Glutamatergic neuron (in vitro differentiated cells): ENCODE measurements at places on chromosomes 13 and 19. TPM values are rescaled to one million over a fixed set of nuclear protein-coding genes. Genes with fewer than 3 reads are reported as not detected.

- peak; percentile 17 for DNase-seq
- H3K4me1 ChIP-seq, result peaks cover 20% of the 10 kb centered on the region
- H3K27me3 ChIP-seq, result peaks cover 14% of the 10 kb centered on the region
- peak overlapping the region; percentile 91 for H3K27ac ChIP-seq
Measured at GRCh38 chr13:48975101-48975855, 434 bp upstream of the FNDC3A start.

Gene CEACAM3
- total RNA-seq, result not detected

Gene HRC
- total RNA-seq, result 26.6 TPM

GRCh38 chr13:98014766-98015165, 61.3 kb downstream of the IPO5 start:
- H3K4me1 ChIP-seq, result no peaks in the 10 kb centered on the region
- no peak overlapping the region for H3K4me3 ChIP-seq
- DNase-seq, result no peak

- no peak overlapping the region for H3K27ac ChIP-seq
- peaks cover 1% of the 10 kb centered on the region for H3K27me3 ChIP-seq
- DNase-seq, result no peak
- no peaks in the 10 kb centered on the region for H3K4me1 ChIP-seq
Measured at GRCh38 chr13:41267106-41267505, 3.7 kb upstream of the MTRF1 start.

DNA sequence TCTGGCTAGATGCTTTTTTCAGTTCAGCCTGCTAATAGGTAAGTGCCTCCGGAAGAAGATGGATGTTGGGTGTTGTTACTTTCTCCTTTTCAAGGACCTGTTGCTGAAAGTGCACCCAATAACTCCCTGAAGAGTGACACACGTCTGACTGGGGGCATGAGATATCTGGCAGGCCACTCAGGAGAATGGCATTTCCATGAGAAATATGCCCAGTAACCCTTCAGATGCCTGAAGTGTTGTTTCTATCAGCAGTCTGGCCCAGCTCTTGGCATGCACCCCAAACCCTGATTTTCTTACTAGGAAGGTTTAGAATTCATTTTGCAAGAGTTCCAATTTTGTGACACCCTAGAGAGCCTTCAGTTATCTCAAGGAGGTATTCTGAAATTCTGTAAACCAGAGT, 71.5 kb downstream of the ARHGAP35 start:
- DNase-seq, result no peak
- no peak overlapping the region for H3K27ac ChIP-seq
- peaks cover 2% of the 10 kb centered on the region for H3K27me3 ChIP-seq
- H3K4me3 ChIP-seq, result no peak overlapping the region
- peaks cover 16% of the 10 kb centered on the region for H3K4me1 ChIP-seq
- no peaks in the 10 kb centered on the region for H3K36me3 ChIP-seq

GRCh38 chr19:53962887-53963431, at the start of gene CACNG8:
Gene CACNG8, plus strand, starts transcription at chr19:53962937.
- peak within 1 kb of the TSS; percentile 66 for H3K4me3 ChIP-seq
- DNase-seq, result no peak
- H3K36me3 ChIP-seq, result peaks cover 5% of the 10 kb centered on the region
- H3K27me3 ChIP-seq, result peaks cover 21% of the 10 kb centered on the region

DNA sequence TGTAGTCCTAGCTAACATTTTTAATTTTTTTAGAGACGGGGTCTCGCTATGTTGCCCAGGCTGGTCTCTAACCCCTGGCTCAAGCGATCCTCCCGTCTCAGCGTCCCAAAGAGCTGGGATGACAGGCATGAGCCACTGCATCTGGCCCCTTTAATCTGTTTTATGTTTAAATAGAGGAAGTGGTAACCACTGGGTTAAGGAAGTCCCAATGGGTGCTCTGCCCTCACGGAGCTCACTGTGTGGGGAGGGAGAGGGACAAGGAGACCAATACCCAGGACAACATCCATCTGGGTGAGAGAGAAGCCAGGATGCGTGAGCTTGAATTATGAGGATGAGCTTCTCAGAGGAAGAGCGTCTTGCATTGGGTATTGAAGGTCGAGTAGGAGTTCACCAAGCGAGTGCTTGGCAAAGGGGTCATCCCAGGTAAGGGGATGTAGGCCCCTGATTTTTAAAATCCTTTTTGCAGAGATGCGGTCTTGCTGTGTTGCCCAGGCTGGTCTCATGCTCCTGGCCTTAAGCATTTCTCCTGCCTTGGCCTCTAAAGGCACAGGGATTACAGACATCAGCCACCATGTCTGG, 13.8 kb downstream of the YJU2 start:
- no peak overlapping the region for H3K27ac ChIP-seq
- H3K4me1 ChIP-seq, result no peaks in the 10 kb centered on the region
- DNase-seq, result no peak
- H3K36me3 ChIP-seq, result no peaks in the 10 kb centered on the region
- no peak overlapping the region for H3K4me3 ChIP-seq

Gene GEMIN7
- total RNA-seq, result 49.1 TPM

GRCh38 chr13:113936166-113936965, 37.5 kb downstream of the C13orf46 start:
- peaks cover 3% of the 10 kb centered on the region for H3K27me3 ChIP-seq
- no peak overlapping the region for H3K27ac ChIP-seq
- peaks cover 6% of the 10 kb centered on the region for H3K36me3 ChIP-seq

GRCh38 chr13:74687442-74688182, 553.4 kb upstream of the KLF12 start:
- no peaks in the 10 kb centered on the region for H3K36me3 ChIP-seq
- H3K4me3 ChIP-seq, result no peak overlapping the region
- H3K4me1 ChIP-seq, result peaks cover 9% of the 10 kb centered on the region
- peak; percentile 26 for DNase-seq
- no peaks in the 10 kb centered on the region for H3K27me3 ChIP-seq

Gene CBARP
- 74.7 TPM for total RNA-seq

- no peak overlapping the region for H3K27ac ChIP-seq
- H3K4me1 ChIP-seq, result no peaks in the 10 kb centered on the region
- H3K4me3 ChIP-seq, result no peak overlapping the region
- H3K36me3 ChIP-seq, result peaks cover 9% of the 10 kb centered on the region
Measured at GRCh38 chr13:88883741-88884140, 1212.6 kb downstream of the SLITRK5 start.

GRCh38 chr19:718991-719512, 10.3 kb downstream of the PALM start:
- no peak overlapping the region for H3K27ac ChIP-seq
- peaks cover 15% of the 10 kb centered on the region for H3K4me1 ChIP-seq
- H3K27me3 ChIP-seq, result peaks cover 18% of the 10 kb centered on the region
- no peak overlapping the region for H3K4me3 ChIP-seq
- peaks cover 5% of the 10 kb centered on the region for H3K36me3 ChIP-seq
- no peak for DNase-seq

DNA sequence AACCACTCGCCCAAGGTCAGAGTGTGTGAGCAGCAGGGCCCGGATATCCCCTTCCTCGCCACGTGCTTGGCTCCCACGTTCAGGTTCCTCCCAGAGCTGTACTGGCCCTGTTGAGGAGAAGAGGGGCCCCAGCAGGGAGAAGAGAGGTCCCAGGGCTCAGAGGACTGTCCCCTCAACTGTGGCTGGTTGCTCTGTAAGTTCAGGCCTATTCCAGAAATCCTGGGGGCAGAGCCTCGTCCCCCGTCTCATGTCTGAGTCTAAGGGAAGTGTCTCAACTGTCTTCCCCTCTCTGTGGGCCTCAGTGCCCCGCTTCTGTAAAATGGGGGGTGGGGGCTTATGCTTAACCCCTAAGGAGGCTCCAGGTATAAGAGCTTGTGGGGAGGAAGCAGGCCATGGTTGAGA, 3.9 kb downstream of the PPP5C start:
- H3K36me3 ChIP-seq, result no peaks in the 10 kb centered on the region
- no peak overlapping the region for H3K27ac ChIP-seq
- no peak overlapping the region for H3K4me3 ChIP-seq
- no peak for DNase-seq

GRCh38 chr13:21101865-21102576, 40.6 kb upstream of the LATS2 start:
- peaks cover 6% of the 10 kb centered on the region for H3K36me3 ChIP-seq
- no peak overlapping the region for H3K27ac ChIP-seq
- H3K27me3 ChIP-seq, result peaks cover 4% of the 10 kb centered on the region
- no peaks in the 10 kb centered on the region for H3K4me1 ChIP-seq
